ENCODE measurements at places on chromosomes 11 and 22.

- DNase-seq = no peak
Observed at GRCh38 chr11:44566952-44567875, 1.8 kb downstream of the CD82 start.

GRCh38 chr11:115226556-115226955 is 277.7 kb downstream of the CADM1 start:
- DNase-seq = no peak

GRCh38 chr11:72807021-72807693 is 7.1 kb upstream of the ATG16L2 start:
- no peak for DNase-seq

- no peak for DNase-seq
Observed at GRCh38 chr11:11246166-11246565, 106.9 kb downstream of the CSNK2A3 start.

Measured in RWPE1 (cell line).